ENCODE measurements at places on chromosomes 1 and 21. TPM values are rescaled to one million over a fixed set of nuclear protein-coding genes. Genes with fewer than 3 reads are reported as not detected.

Gene C1orf21
- total RNA-seq, result 39.5 TPM

Gene NR1I3
- total RNA-seq, result not detected

Gene ZNHIT6
- 14.9 TPM for total RNA-seq

Gene LCE3D
- not detected for total RNA-seq

Gene LYPD8
- not detected for total RNA-seq

Gene KRTAP21-2
- not detected for total RNA-seq

Gene GJB3
- total RNA-seq, result not detected

Gene BRDT
- not detected for total RNA-seq

Gene ANKRD45
- 0.33 TPM for total RNA-seq

DNA sequence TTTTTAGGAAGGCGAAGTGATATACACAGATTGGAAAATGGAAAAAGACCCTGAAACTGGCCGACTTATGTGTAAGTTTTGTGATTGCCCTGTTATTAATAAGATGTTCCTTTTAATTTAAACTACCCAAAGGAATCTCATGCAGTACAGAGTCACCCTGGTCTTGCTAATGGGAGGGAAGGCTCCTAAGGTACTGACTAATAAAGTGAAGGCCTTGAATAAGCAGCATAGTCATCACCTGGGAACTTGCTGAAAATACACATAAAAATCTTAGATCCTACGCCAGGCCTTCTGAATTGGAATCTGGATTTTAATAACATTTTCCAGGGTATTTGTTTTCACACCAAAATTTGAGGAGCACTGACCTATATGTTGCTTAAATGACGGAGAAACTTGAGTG, 73.4 kb upstream of the MCOLN3 start:
- H3K4me1 ChIP-seq, result no peaks in the 10 kb centered on the region
- no peak for DNase-seq
- no peaks in the 10 kb centered on the region for H3K36me3 ChIP-seq
- H3K4me3 ChIP-seq, result no peak overlapping the region
- H3K27me3 ChIP-seq, result no peaks in the 10 kb centered on the region
- no peak overlapping the region for H3K27ac ChIP-seq

DNA sequence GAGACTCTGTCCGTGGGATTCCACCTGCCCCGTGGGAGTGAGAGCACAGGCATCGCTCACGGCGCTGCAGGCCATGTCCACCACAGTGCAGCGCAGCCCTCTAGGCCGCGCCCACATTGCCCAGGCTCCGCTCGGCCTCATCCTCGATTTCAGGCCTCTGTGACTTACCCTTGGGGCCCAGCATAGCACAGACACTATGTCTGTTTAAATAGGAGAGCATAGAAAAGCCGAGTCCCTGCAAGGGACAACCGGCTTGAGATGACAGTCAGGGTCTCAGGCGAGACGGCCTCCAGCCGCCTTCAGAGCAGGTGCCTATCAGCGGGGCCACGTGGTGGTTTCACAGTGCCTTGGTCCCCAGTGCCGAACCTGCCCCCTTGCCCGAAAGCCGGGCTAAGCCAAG, 56.9 kb upstream of the POFUT2 start:
- DNase-seq, result no peak
- H3K27me3 ChIP-seq, result peaks cover 4% of the 10 kb centered on the region
- no peak overlapping the region for H3K4me3 ChIP-seq
- no peaks in the 10 kb centered on the region for H3K36me3 ChIP-seq
- peaks cover 35% of the 10 kb centered on the region for H3K4me1 ChIP-seq
- no peak overlapping the region for H3K27ac ChIP-seq

GRCh38 chr21:27001526-27001925, 34.6 kb upstream of the ADAMTS5 start:
- H3K27me3 ChIP-seq, result no peaks in the 10 kb centered on the region
- H3K4me3 ChIP-seq, result no peak overlapping the region
- no peaks in the 10 kb centered on the region for H3K36me3 ChIP-seq
- H3K27ac ChIP-seq, result no peak overlapping the region
- no peaks in the 10 kb centered on the region for H3K4me1 ChIP-seq
- DNase-seq, result no peak

- no peaks in the 10 kb centered on the region for H3K36me3 ChIP-seq
- H3K27ac ChIP-seq, result no peak overlapping the region
- no peaks in the 10 kb centered on the region for H3K27me3 ChIP-seq
- DNase-seq, result no peak
- H3K4me1 ChIP-seq, result peaks cover 30% of the 10 kb centered on the region
Observed at GRCh38 chr1:168396940-168397684, 116.4 kb downstream of the TBX19 start.

DNA sequence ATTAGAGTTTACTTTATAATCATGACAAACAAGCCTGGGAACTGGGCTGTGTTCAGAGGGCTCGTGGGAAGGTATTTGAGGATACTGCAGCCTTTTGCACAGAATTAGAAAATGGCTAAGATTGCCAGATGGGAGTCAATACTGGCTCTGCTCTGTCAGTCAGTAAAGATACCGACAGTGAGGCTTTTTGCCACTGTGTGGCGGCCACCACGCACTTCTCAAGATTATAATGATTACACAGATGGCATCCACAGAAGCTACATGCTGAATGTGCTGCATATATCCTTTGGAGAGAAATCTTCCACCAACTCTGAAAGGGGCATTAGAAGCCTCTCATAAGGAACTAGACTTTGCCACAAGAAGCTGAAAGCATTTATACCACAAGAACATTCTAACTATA, 213.4 kb upstream of the PTBP2 start:
- H3K36me3 ChIP-seq, result no peaks in the 10 kb centered on the region
- DNase-seq, result no peak
- no peaks in the 10 kb centered on the region for H3K4me1 ChIP-seq
- H3K4me3 ChIP-seq, result no peak overlapping the region
- H3K27ac ChIP-seq, result no peak overlapping the region

DNA sequence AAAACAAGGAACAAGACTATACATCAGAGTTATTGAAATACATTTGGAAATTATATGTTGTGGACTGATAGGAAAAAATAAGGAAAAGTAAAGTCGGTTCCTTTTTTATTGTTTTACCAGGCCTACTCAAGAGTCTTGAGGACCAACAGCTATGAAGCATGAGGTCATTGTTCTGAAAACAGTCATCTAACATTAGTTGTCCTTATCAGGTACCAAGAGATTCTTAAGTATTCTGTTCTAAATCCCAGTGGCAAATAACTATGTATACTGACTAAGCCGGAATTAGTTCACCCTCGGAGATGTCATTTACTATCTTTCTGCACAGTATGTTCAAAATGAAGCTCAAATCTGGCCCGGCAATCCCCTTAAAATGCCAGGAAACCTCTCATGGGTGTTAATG, 585 bp downstream of the ADGRL4 start:
- peaks cover 4% of the 10 kb centered on the region for H3K27me3 ChIP-seq
- H3K36me3 ChIP-seq, result no peaks in the 10 kb centered on the region
- H3K4me1 ChIP-seq, result no peaks in the 10 kb centered on the region
- H3K4me3 ChIP-seq, result peak overlapping the region; percentile 38
- H3K27ac ChIP-seq, result peak overlapping the region; percentile 57
- DNase-seq, result no peak

DNA sequence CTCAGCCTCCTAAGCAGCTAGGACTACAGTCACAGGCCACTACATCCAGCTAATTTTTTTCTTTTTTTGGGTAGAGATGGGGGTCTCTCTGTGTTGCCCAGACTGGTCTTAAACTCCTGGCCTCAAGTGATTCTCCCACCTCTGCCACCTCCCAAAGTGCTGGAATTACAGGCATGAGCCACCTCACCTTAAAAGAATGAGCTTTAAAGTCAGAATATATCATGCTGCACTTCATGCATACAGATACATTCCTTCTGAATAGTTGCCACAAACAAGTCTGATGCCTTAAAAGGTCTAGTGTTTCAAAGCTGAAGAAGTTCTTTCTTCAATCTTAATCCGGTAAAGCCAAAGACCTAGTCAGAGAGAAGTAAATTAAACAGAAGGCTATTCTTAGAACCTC, 23.8 kb upstream of the CPLANE2 start:
- no peak overlapping the region for H3K27ac ChIP-seq
- H3K27me3 ChIP-seq, result no peaks in the 10 kb centered on the region
- no peak overlapping the region for H3K4me3 ChIP-seq
- H3K36me3 ChIP-seq, result peaks cover 6% of the 10 kb centered on the region
- DNase-seq, result no peak

- peaks cover 60% of the 10 kb centered on the region for H3K36me3 ChIP-seq
- H3K27me3 ChIP-seq, result no peaks in the 10 kb centered on the region
- H3K4me3 ChIP-seq, result no peak overlapping the region
- no peak overlapping the region for H3K27ac ChIP-seq
Observed at GRCh38 chr21:36232641-36233040, 76.0 kb downstream of the DOP1B start.

DNA sequence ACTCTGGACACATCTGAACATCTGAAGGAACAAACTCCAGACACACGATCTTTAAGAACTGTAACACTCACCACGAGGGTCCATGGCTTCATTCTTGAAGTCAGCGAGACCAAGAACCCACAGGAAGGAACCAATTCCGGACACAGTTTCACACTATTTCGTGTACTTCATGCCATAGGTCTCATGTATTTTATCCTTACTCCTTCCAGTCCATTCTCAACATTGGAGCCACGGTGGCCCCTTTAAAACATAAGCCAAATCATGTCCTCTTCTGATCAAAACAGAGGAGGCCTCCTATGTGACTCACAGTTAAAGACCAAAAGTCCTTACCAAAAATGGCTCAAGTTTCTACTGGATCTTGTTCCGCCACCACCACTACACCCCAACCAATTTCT, 29.8 kb upstream of the RCOR3 start:
- H3K36me3 ChIP-seq, result no peaks in the 10 kb centered on the region
- H3K4me3 ChIP-seq, result no peak overlapping the region
- DNase-seq, result peak; percentile 86

DNA sequence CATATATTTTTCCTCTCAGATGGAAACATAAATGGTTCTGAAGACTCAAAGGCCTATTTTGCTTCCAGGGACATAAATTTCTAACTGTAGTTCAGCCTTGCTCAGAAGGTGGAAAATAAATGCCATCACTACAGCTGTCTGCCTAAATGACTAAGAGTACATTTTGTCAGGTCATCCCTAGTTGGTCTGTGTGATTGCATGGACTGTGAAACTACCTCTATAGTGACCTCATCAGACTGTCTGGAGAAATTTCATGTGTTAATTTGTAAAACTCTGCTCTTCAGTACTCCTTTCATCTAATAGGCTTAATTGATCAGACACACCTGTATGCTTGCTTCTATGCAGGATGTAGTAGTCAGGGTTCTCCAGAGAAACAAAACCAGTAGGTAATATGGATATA, 886.9 kb downstream of the AMY1C start:
- no peak for DNase-seq
- no peak overlapping the region for H3K27ac ChIP-seq
- H3K27me3 ChIP-seq, result no peaks in the 10 kb centered on the region
- H3K4me1 ChIP-seq, result no peaks in the 10 kb centered on the region
- no peak overlapping the region for H3K4me3 ChIP-seq
- no peaks in the 10 kb centered on the region for H3K36me3 ChIP-seq

GRCh38 chr1:108819878-108820277, 37.0 kb downstream of the AKNAD1 start:
- no peak for DNase-seq
- H3K4me1 ChIP-seq, result peaks cover 38% of the 10 kb centered on the region
- no peaks in the 10 kb centered on the region for H3K27me3 ChIP-seq
- H3K27ac ChIP-seq, result no peak overlapping the region

DNA sequence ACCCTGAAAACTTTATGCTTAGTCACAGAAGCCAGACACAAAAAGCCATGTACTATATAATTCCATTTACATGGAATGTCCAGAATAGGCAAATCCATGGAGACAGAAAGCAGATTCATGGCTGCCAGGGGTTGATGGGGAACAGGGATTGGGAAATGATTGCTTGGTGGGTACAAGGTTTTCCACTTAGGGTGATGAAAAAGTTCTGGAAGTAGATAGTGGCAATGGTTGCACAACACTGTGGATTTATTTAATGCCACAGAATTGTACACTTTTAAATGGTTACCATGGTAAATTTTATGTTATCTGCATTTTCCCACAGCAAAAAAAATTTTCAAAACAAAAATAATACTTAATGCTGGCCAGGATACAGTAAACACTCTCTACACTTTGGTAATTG, 40.6 kb downstream of the ENAH start:
- no peaks in the 10 kb centered on the region for H3K27me3 ChIP-seq
- H3K4me3 ChIP-seq, result no peak overlapping the region
- H3K36me3 ChIP-seq, result no peaks in the 10 kb centered on the region

- H3K4me3 ChIP-seq, result no peak overlapping the region
- peaks cover 7% of the 10 kb centered on the region for H3K4me1 ChIP-seq
- no peak overlapping the region for H3K27ac ChIP-seq
- no peaks in the 10 kb centered on the region for H3K36me3 ChIP-seq
- H3K27me3 ChIP-seq, result no peaks in the 10 kb centered on the region
Observed at GRCh38 chr1:28392027-28392652, 22.6 kb downstream of the PHACTR4 start.

- H3K4me3 ChIP-seq, result no peak overlapping the region
- H3K27ac ChIP-seq, result no peak overlapping the region
- no peaks in the 10 kb centered on the region for H3K36me3 ChIP-seq
- H3K4me1 ChIP-seq, result no peaks in the 10 kb centered on the region
Observed at GRCh38 chr1:5296557-5297179, 642.3 kb downstream of the AJAP1 start.

- DNase-seq, result no peak
- H3K27me3 ChIP-seq, result no peaks in the 10 kb centered on the region
- no peaks in the 10 kb centered on the region for H3K36me3 ChIP-seq
Observed at GRCh38 chr1:58206749-58207148, 339.8 kb downstream of the OMA1 start.

DNA sequence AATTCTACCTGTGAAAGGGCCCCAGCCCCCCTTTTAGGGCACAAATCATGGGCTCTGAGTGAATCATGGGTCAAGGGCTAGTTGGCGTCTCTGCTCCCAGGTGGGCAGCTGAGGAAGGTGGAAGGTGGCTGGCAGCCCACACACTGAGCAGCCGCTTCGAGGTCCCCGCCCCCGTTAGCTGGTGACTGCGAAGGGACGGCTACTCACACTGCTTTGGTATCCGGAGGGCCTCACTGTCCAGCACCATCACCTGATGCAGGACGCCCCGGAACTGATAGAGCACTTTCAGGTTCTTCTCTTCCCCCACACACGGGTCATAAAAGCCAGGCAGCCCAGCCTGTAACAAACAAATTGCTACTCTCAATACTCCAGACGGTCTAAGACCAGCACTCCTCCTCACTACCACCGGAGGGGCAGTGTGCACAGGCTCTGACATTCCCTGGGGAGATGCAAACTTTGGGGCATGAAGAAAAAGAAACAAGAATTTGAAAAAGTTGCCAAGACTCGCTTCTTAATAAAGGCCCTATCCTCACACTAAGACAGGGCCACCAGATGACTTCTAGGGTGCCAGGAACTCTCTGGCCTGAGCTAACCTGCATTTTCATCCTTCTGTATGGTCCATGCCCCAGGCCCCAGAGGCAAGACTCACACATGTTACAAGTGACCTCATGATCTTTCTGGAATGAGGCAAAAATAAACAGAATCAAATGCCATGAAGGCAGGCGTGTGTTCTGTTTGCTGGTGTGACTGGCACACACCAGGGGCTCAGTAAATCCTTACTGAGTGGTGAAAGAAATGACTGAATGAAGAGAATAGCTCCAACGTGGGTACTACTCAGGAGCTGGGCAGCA, 11.5 kb downstream of the THAP3 start:
- H3K27ac ChIP-seq, result no peak overlapping the region
- H3K4me3 ChIP-seq, result no peak overlapping the region
- no peak for DNase-seq
- no peaks in the 10 kb centered on the region for H3K27me3 ChIP-seq
- peaks cover 96% of the 10 kb centered on the region for H3K36me3 ChIP-seq

GRCh38 chr1:24300971-24301784, 18.0 kb upstream of the GRHL3 start:
- no peaks in the 10 kb centered on the region for H3K4me1 ChIP-seq
- no peaks in the 10 kb centered on the region for H3K27me3 ChIP-seq
- no peak overlapping the region for H3K4me3 ChIP-seq
- H3K27ac ChIP-seq, result no peak overlapping the region

- peak; percentile 96 for DNase-seq
- H3K36me3 ChIP-seq, result no peaks in the 10 kb centered on the region
- peak overlapping the region; percentile 85 for H3K27ac ChIP-seq
- H3K4me3 ChIP-seq, result no peak overlapping the region
Observed at GRCh38 chr1:59730759-59731478, 83.8 kb upstream of the HOOK1 start.

All from esophagus muscularis mucosa (tissue), 4 donors.